Effector CD4-positive, alpha-beta T cell (primary cell): ENCODE measurements at places on chromosomes 5 and 9.

GRCh38 chr5:158320178-158320674, 461.3 kb upstream of the CLINT1 start:
- DNase-seq: no peak

DNA sequence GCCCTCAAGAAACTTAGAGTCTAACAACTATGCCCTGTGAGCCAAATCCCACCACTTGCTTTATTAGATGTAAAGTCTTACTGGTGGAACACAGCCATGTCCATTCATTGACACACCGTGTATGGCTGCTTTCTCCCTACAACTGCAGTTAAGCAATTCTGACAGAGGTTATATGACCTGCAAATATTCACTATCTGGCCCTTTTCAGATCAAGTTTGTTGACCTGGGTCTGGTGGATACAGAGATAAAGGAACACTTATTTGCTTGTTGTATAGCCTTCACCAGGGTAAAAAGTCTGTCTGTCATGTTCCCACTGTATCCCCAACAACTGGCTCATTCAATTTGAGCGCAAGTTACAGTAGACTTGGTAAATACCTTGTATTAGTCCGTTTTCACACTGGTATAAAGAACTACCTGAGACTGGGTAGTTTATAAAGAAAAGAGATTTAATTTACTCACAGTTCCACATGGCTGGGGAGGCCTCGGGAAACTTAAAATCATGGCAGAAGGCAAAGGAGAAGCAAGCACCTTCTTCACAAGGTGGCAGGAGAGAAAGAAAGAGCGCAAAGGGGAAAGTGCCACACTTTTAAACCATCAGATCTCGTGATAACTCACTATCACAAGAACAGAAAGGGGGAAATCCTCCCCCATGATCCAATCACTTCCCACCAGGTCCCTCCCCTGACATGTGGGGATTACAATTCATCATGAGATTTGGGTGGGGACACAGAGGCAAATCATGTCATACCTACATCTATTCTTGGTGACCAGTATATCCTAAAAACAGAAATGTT, 27.9 kb downstream of the DEPDC1B start:
- DNase-seq: no peak

DNA sequence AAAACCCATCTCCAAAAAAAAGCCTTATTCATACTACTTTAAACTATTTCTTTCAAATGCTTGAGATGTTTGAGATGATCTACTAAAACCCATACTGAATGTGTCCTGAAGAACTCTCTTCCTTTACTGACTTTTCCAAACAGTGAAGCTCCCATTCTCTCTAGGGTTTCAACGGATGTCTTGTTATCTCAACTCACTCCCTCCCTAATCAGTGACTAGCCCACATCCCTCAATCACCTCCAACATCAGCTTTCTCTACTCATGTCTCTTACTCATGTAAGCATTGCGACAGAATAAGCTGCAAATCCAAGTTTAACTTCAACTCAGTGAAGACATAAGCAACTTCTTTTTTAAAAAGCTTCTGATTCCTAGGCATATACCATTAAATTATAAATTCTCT, 42.1 kb downstream of the WDR41 start:
- DNase-seq: no peak

GRCh38 chr5:10672146-10673016, 88.7 kb downstream of the DAP start:
- DNase-seq: no peak

GRCh38 chr5:109300367-109300766, 109.4 kb downstream of the PJA2 start:
- no peak for DNase-seq

- DNase-seq: no peak
Measured at GRCh38 chr5:153437251-153437650, 53.2 kb upstream of the GRIA1 start.

DNA sequence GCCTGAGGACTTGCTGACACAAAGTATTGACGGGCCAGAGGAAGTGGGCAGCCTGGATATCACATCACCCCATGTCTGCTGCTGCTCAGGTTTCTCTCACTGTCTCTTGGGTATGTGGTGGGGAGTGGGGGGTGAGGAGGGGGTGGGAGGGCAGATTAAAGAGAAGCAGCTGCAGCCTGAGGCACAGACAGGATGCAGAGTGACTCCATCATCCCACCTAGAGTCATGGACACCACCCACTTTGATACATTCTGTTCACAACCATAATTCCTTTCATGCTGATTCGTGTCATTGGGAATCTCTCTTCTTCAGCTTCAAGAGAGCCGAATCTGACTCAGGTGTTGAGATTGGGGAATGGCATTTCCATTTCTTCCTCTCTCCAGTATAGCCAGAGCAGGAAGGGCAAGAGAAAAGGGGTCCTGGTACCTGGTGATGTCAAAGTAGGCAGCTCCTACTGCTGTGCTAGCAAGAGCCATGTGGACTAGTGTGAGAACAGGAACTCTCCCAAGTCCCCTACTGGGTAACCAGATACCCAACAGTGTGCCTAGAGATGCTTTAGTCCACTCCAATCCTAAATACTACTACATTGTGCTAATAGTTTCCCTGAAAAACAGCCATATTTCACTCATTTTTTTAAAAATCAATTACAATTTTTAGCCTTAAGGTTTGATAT, 22.4 kb downstream of the GRAMD2B start:
- DNase-seq: no peak

- no peak for DNase-seq
Measured at GRCh38 chr9:108519437-108519836, 336.3 kb downstream of the ACTL7B start.

DNA sequence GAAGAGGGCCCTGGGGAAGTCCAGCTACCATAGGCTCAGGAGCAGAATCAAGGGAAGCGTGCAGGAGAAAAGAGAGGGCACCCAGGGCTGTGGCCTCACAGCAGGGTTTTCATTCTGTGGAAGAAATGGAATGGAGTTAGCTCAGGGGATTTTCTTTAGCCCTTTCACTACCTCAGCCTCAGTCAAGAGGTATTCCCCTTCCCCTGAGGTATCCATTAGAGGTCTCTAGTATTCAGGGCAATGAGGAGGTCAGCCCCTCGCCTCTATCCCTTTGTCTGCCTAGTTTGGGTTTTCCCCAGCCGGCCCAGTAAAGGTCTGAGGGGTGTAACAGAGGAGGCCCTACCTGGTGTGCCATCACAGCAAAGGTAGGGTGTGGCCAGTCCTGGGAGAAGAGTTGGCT, 21.5 kb downstream of the GFRA3 start:
- DNase-seq: no peak

- no peak for DNase-seq
Measured at GRCh38 chr9:112273876-112274275, 59.5 kb downstream of the PTBP3 start.

- DNase-seq: no peak
Measured at GRCh38 chr5:168209244-168209995, 82.0 kb upstream of the WWC1 start.

- DNase-seq: no peak
Measured at GRCh38 chr5:159362220-159362619, 31.9 kb upstream of the IL12B start.

DNA sequence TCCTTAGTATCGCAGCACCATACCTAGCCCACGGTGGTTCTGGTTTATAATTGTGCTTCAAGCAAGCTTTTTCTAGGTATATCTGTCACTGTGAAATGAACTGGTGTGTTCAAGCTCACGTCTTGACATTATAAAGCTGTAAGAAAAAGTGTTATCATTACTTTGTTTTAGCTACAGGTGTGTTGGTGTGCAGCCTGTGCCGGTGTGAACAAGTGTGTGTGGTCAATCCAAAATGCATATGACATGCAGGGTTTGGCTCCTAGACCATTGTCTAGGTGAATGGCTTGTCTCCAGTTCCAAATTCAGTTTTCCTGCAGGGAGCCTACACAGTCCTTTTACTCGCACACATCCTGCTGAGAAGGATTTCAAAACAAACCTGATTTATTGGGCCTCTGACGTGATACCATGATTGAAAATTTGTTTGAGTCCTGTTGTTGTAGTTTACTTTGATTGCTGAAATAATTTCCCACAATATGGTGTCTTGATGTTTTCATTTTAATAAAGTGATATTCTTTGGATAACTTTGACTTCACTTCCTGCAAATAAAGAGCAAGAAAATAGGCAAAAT, 3.7 kb downstream of the LSM11 start:
- DNase-seq: no peak

- DNase-seq: no peak
Measured at GRCh38 chr9:123678038-123678877, 251.7 kb downstream of the DENND1A start.

DNA sequence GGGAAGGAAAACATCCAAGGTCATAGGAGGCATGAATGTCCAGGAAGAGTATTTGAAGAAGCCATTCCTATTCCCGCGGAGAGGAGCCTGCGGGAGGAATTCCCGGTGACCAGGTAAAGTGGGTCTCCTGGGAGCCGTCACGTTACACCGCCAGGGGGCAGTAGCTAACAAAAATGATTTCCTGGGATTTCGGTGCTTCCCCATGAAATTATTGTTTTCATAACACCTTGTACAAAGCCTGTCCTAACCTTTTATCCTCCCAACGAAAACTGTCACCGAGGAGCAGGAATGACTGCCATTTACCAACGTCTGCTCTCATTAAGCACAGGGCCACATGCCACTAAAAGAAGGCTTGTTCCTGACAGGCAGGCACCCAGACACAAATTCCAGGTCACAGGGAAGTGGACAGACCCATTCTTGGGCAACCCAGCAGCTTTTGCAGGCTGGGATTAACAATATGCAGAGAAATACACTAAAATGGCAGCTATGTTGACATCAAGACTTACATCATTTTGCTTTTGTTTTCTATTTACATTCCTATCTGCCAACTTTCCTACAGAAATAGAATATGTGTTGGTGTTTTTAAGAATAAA, 41.2 kb upstream of the CTSL start:
- no peak for DNase-seq

DNA sequence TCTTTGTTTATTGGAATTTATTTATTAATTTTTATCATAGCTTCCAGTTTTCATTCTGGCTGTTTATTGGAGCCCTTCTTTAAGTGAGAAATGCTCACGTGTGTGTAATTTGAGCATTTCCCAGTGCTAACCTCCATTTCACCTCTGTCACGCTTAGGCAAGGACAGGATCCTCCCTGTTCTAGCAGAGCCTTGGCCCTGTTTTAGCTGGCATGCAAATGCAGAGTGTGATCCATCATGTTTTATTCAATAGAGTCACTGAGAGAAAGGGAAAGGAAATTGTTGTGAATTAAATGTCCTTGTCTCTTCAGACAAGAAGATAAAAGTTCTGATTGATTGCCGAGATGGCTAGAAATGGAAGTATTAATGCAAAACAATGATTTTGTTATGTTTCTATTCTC, 137.3 kb upstream of the ACO1 start:
- DNase-seq: no peak

- no peak for DNase-seq
Measured at GRCh38 chr9:82116556-82116955, 128.0 kb downstream of the SPATA31D1 start.

DNA sequence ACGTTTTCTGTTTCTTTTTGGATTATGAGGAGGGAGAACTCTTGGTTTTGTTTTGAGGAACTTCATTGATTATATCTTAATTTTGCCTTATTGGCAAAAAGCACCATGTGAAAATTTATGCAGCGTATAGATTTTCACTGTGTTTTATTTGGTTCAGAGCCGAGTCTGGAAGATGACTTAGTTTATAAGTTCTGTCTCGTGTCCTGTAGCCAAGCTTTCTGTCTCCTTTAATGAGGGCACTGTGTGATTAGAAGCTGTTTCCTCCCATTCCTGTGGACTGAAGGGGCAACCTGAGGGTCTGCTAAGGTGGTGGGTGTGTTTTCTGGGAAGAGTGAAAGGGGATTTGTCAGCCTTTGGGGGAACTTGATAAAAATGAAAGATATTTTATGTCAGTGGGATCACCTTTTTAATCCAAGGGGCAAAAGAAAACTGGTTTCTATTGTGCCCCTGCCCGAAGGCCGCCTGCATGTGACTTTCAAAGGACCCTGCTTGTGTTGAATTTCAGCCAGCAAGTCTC, 262.1 kb downstream of the FANCC start:
- DNase-seq: no peak

DNA sequence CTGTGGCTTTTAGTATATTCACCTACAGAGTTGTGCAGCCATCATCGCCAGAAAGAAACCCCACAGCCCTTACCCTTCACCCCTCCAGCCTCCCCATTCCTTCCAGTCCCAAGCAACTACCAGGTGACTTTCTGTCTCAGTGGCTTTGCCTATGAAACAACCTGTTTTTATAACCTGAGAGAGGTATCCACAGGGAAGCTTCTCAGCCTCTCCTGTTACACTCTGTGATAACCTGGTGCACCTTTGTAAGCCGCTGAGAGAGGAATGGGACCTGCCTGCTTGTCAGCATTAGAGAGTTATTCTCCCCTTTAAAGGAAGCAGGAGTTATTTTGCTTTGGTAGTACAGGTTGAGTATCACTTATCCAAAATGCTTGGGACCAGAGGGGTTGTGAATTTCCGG, 93.6 kb downstream of the TRIO start:
- no peak for DNase-seq

GRCh38 chr5:122959740-122960445, 76.6 kb downstream of the PPIC start:
- no peak for DNase-seq

DNA sequence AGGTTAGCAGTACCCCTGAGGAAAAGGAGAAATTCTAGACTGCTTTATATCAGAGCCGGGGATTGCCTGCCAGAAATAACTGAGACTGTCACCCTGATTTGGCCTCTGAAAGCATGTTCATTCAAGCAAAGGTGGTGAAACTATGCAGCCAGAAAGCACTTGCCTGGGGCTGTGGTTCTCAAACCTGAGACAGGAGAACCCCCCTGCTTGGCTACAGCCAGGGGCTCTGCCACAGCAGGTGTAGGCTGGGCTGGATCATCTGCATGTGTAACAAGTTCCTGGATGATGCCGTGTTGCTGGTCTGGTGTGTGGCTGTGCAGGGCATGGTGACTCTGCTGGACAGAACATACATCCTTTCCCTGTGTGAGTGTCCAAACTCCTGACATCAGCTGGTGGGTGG, 157.8 kb downstream of the NXNL2 start:
- no peak for DNase-seq

DNA sequence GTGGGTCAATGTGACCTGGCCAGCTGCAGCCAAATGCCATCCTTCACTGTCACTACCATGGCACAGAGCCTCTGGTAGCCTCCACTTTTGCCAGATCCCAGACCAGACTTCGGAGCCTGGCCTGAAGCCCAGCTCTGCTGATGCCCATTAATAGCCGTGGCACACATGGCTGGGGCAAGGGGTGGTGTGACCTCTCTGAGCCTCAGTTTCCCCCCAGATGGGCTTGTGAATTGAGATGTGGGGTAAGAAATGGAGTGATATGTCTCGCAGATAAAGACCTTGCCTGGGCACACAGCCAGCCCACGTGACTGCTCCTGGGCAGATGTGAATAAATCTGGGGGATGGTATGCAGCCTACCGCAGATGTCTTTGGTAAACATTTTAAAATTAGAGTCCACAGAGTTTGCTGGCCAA, 13.9 kb downstream of the SUSD3 start:
- DNase-seq: no peak

- DNase-seq: no peak
Measured at GRCh38 chr5:89847743-89848142, 561.8 kb downstream of the CETN3 start.

DNA sequence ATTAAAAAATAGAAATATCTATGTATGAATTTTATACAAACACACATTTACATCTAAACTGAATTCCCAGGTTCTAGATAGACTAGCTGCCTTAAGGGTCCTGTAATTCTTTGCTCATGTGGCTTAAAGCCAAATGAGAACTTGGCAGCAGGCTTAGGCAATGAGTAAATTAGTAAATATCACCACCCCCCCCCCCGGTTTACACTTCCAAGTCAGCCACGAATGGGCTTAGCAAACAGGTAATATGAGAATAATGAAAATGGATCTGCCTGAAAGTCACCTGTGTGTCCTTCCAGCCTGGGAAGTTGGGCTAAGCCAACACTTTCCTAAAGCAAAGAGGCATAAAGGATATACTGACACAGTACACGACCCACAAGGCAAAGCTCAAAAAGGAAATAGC, 108.6 kb downstream of the KLHL3 start:
- DNase-seq: no peak
